GM23338 (cell line): ENCODE measurements at places on chromosomes 1 and 21. TPM values are rescaled to one million over a fixed set of nuclear protein-coding genes. Genes with fewer than 3 reads are reported as not detected.

IRF2BP2 gene
- 19.4 and 21.5 TPM in 2 replicates for polyA plus RNA-seq

RGS1 gene
- polyA plus RNA-seq, result not detected in 2 replicates

MMEL1 gene
- polyA plus RNA-seq, result 0.57 and 0.71 TPM in 2 replicates

ARHGEF16 gene
- 11.2 and 12.2 TPM in 2 replicates for polyA plus RNA-seq

TMEM69 gene
- polyA plus RNA-seq, result 38.8 and 62.4 TPM in 2 replicates

OR2T33 gene
- polyA plus RNA-seq, result 0.32 TPM in 1 of 2 replicates, not detected in the other

SERINC2 gene
- polyA plus RNA-seq, result 22.5 and 23.3 TPM in 2 replicates

TENT5C gene
- 0.23 and 0.24 TPM in 2 replicates for polyA plus RNA-seq

MYOG gene
- polyA plus RNA-seq, result not detected in 2 replicates

CD55 gene
- polyA plus RNA-seq, result 13.6 and 16.7 TPM in 2 replicates

NR5A2 gene
- 4.4 and 4.5 TPM in 2 replicates for polyA plus RNA-seq

EXO1 gene
- 13.0 and 16.2 TPM in 2 replicates for polyA plus RNA-seq

SNX7 gene
- polyA plus RNA-seq, result 18.7 and 20.4 TPM in 2 replicates

DIO1 gene
- 0.27 TPM in 1 of 2 replicates, not detected in the other for polyA plus RNA-seq

COL24A1 gene
- polyA plus RNA-seq, result 1.1 and 1.2 TPM in 2 replicates

PRXL2B gene
- polyA plus RNA-seq, result 25.5 and 25.6 TPM in 2 replicates

CFHR5 gene
- not detected in 2 replicates for polyA plus RNA-seq
